Suppressor macrophage treated with lipopolysaccharide for 4 hours (primary cell): ENCODE measurements at places on chromosomes 3 and 15.

GRCh38 chr3:146279951-146280350 lies 29.0 kb upstream of the PLSCR4 start:
- DNase-seq = no peak

DNA sequence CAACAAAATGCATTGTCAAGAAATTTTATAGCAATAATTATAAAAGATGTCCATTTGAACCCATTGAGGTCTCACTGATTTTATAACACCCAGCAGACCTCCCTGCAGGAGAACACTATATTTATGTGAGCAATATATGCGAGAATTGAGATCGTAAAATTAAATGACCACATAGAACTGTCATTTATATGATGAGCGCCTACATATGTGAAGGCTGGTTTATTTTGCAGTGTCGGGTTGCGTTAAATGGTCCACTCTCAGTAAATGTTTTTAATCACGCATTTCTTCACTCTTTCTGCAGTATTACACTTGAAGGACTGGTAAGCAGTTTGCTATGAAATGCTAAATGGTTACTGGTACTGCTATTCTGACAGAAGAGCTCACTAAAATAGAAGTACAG lies 408.5 kb upstream of the AGTR1 start:
- DNase-seq = no peak

- no peak for DNase-seq
Observed at GRCh38 chr15:64161688-64162477, 939 bp downstream of the PPIB start.

- DNase-seq = no peak
Observed at GRCh38 chr3:59115364-59116232, 65.8 kb upstream of the CFAP20DC start.

DNA sequence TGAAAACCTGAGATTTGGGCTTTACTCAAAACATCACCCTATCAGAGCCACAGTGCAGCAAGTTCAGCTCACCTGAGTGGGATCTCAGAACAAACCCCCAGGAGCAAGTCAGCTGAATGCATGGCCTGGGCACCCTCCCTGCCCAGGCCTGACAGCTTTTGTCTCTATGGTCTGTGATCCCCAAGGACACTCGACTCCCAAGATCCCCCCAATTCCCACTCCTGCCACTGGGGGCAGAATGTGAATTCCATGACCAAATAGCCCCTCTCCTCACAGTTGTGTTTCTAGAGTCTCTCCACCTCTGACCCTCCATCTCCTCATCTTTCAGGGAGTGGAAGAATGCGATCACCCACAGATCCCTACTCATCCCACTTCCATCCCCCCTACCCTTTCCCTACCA lies 58.9 kb downstream of the ZNF445 start:
- no peak for DNase-seq
